AG10803 (cell line): ENCODE measurements at places on chromosomes 5 and 9.

- DNase-seq, result no peak
Observed at GRCh38 chr5:16390825-16391224, 74.8 kb downstream of the ZNF622 start.

GRCh38 chr9:123402981-123403509, 47.0 kb downstream of the CRB2 start:
- DNase-seq, result no peak

GRCh38 chr5:107456281-107456715, 214.4 kb downstream of the EFNA5 start:
- no peak for DNase-seq

GRCh38 chr5:73749485-73750270, 123.7 kb downstream of the ARHGEF28 start:
- DNase-seq, result no peak

GRCh38 chr5:52702877-52703276, 84.8 kb upstream of the ITGA1 start:
- no peak for DNase-seq

DNA sequence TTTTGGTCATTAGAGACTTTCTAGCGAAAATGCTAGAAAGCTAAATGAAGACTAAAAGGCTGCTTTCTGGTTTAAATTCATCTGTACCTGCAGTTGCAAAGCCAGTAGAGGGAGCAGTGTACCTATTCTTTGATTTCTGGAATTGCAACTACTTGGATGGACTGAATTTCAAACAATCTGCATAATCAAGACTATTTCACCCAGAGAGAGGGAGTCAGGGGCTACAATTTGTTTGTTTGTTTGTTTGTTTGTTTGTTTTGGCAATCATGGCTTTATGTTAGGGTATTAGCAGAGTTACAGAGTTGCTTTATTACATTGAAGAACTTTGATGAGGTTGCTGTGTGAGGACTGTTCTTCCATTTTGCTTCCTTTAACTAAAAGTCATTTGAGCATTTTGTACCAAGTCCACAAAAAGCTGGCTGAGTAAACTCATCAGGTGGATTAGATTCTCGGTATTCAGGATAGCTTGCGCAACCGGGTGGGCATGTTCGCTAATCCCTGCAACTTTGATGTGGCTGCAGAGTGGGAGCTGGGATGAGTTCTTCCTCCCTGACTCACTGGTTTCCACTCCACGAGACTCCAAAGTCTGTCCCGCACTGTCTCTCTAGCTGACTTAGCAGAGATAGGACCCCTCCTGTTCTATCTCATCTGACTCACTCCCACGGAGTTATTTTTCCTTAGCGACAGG, 80.0 kb upstream of the TUT7 start:
- peak; percentile 84 for DNase-seq

- peak; percentile 20 for DNase-seq
Observed at GRCh38 chr5:36661456-36662220, 55.2 kb downstream of the SLC1A3 start.

- DNase-seq, result peak; percentile 49
Observed at GRCh38 chr9:21455320-21455719, 15.1 kb downstream of the IFNA1 start.

GRCh38 chr9:135520916-135521607, at the start of gene LCN1:
Gene LCN1, plus strand, starts transcription at chr9:135521440. Its CDS starts 58 bp downstream, at chr9:135521498.
- no peak for DNase-seq

DNA sequence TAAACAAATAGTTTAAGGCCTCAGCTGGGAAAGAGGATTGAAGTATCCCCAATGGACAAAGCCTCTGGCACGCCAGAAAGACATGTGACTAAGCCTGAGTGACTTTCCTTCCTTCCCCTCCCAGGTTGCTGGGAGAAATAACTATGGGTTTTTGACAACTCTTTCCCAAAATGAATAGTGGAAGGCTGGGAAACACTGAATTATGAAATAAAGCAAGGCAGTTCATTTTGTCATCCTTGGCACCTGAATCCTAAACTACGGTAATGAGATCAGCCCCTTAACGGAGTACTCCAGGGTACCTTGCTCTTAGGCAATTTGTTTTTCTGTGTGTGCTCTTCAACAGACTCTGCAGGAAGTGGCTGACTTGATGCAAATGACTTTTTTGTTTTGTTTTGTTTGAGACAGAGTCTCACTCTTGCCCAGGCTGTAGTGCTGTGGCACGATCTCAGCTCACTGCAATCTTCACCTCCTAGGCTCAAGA, 75.2 kb downstream of the LMNB1 start:
- peak; percentile 16 for DNase-seq

GRCh38 chr5:33997331-33997983, 10.4 kb downstream of the AMACR start:
- DNase-seq, result peak; percentile 93

GRCh38 chr5:75862872-75863271, 145.6 kb upstream of the POC5 start:
- DNase-seq, result no peak

- DNase-seq, result no peak
Observed at GRCh38 chr9:1461812-1462211, 411.7 kb downstream of the DMRT2 start.

- no peak for DNase-seq
Observed at GRCh38 chr9:101668421-101668820, 70.0 kb downstream of the GRIN3A start.

DNA sequence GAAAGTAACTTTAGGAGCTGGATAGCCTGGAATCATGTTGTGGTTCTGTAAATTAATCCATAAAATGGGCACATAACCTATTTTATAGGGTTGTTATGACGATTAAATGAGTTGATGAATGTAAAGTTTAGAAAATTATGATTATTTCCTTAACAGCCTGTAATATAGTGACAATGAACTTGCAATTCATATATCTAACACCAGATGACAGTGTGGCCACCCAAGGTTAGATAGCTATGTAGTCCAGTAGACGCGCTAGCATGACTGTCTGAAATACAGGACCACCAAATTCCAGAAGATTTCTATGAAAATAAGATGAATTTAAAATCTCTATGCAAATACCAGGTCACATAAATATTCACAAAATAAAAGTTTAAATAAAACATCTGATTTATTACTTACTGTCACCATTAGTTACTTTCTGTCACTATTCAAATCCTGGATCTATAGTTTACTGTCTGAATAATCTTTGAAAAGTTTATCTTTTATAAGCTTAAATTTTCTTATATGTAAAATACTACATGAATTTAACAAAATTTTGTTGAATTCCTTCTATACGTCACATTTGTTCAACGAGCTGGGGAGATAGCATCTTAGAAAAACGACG, 26.1 kb upstream of the MACIR start:
- DNase-seq, result peak; percentile 47

- DNase-seq, result no peak
Observed at GRCh38 chr9:36041506-36041905, 4.8 kb downstream of the RECK start.

GRCh38 chr9:80507611-80508010, 935.8 kb downstream of the TLE4 start:
- no peak for DNase-seq

DNA sequence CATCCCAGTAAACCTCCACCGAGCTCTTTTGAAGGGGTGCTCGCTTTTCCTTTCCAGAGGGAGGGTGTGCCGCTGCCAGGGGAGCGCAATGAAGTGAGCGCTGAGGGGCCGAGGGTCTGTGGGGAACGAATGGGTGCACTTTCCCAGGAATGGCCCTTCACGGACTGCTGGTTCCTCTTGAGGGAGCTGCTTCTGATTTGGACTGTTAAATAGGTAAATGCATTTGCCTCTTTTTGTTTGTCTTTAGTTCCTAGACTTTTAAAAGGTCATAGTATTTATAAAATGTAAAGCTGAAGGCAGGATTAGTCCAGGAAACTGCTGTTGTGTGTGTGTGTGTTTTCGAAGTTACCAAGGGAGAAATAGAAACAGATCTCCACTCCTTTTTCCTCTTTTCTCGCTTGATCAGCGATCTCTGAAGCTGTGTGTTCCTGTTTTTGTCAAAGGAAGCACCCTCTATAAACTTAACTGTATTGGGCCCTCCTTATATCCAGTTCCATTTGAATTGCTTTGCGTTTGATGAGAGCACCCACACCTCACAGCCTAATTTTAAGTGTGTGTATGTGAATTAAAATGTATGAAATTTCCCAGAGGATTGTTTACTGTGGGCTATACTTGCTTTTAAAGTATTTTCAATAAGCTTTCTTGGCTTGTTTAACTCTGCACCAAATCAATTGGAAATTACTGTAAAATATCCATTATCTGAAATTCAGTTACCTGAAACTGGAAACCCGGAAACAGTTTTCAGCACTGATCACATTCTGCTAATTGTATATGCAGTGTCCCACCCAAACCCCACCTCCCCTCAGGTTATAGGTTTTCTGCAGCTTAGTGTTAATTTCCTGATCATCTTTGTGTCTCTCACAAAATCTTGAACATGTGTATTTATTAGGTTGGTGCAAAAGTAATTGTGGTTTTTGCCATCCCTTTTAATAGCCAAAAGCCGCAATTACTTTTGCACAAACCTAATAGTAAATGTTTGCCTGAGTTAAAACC, 966 bp downstream of the SNX2 start:
- DNase-seq, result peak; percentile 14

DNA sequence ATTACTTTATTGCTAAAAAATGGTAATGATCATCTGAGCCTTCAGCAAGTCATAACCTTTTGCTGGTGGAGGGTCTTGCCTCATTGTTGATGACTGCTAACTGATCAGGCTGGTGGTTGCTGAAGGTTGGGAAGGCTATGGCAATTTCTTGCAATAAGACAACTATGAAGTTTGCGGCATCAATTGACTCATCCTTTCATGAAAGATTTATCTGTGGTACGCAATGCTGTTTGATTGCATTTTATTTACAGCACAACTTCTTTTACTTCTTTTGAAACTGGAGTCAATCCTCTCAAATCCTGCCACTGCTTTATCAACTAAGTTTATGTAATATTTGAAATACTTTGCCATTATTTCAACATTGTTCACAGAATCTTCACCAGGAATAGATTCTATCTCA, 58.3 kb upstream of the ACO1 start:
- no peak for DNase-seq

GRCh38 chr9:69861011-69861410, 40.4 kb downstream of the CFAP95 start:
- DNase-seq, result no peak

DNA sequence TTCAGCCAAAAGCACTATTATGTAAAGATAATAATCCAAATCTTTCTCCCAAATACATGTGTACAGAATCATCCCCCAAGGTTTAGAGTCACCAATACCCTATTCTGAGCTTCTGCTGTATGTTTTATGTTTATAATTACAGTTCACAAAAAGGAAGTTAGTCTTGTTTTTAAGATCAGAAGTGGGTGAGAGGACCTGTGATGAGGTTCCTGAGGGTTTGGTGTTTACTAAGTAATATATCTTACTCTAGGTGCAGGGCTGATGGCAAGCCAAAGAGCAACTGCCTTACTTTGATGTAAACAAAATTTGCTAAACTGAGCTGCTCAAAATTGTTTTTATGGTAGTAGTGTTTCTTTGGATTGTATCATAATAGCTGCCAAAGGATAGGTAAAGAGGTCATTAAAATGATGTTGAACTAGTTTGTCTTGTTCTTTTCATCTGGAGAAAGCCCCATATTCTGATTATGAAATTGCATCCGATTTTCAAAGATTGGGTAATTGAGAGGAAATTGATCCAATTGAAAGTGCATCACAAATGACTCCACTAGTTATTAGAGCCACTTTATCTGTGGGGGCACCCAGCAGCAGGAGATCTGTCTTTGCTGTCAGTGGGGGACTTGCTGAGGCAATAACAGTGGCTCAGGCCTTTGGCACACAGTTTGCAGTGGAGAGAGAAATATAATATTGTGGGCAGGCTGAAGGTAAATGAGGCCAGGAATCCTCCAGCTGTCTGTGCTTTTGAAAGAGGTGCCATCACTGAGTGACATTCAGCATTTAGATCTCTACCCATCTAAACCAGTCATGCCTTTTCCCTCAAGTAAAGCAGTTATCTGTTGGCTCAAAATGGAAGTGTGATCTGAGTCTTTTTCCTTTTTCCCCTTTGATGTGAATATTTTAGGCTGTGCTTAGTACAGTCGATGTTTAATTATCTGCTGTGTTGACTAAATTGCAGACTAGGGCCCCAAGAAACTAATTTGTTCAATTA, 14.1 kb downstream of the TRIM32 start:
- no peak for DNase-seq

DNA sequence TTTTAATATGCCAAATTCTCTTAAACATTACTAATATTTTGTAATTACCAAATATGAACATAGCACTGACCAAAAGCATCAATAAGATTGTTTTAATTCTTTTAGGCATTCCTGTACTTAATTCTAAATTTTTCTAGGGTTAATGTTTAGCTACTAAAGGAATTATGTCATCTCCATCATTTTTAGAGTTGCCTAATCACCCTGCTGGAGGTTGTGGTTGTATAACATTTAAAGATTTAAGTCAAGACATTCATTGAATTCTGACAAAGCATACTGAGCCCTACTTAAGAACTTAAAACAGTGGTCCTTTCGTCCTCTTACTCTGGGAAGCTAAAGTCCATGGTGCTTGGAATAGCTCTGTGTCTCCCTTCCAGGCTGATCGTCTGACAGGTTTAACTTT, 28.1 kb upstream of the DAB2 start:
- peak; percentile 79 for DNase-seq
